ENCODE measurements at places on chromosomes 5 and 9.

DNA sequence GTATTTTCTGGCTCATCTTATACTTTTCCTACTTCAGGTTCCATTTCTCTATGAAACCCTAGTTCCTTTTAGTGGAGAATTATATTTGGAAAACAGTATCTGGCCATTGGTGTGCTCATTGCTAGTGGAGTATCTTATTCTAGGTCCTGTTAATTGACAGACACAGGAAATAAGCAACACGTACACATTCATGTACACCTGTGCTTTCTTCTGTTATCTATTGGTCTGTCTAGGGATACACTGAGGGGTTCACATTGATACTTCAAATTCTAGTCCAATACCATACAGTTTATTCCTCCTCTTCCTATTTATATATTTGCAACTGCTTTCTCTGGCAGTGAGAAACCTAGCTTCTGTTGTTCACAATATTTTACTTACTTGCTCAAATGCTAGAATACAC is 110.2 kb downstream of the FER start:
- DNase-seq = no peak

DNA sequence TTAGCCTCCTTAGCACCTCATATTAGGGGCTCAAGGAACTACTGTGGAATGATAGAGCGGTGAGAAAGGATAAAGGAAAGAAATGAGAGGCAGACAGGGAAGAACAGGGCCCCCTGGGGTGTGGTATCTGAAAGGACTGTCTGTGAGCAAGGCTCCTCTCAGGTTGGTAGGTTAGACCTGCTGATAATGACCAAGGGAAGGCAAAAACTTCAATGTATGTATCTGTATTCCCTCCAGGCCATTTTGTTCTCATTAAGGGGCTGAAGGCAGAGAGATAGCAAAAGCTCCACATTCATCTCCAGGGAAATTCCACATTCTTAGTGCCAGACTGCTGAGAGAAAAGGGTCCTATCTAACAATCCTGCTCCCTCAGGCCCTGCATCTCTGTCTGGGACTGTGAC is 28.6 kb downstream of the TRIM32 start:
- DNase-seq = no peak

DNA sequence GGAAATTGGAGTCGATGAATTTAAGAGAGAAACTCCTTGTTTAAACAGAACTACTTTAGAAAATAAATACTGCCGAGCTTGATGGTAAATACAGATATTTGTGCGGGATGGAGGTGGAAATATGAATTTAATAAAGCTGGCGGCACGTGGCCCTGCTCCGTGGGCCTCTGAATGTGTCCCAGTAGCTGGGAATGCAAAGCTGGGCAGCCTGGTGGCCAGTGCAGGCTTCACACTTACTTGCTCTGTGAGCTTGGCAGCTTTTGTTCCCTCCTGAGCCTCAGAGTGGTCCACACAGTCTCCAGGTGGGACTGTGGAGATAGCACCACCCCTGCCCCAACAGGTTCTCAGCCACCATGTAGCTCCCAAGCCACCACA is 45.9 kb downstream of the BARX1 start:
- no peak for DNase-seq

DNA sequence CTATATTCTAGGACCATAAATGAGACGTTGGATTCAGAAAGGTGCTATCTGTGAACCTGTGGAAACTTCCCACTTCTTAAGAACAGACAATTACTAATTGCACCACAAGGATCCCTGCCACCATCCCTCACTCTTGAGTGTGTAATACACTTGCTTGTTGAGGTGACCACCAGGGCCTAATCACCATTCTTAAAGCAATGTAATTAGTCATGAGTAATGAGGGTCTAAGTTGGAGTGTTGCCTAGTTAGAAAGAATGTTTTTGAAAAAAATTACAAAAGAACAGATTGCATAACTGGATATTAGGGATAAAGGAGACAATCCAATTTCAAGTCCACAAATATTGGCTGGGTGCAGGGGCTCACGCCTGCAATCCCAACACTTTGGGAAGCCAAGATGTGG is 56.9 kb upstream of the TRIO start:
- DNase-seq = no peak

DNA sequence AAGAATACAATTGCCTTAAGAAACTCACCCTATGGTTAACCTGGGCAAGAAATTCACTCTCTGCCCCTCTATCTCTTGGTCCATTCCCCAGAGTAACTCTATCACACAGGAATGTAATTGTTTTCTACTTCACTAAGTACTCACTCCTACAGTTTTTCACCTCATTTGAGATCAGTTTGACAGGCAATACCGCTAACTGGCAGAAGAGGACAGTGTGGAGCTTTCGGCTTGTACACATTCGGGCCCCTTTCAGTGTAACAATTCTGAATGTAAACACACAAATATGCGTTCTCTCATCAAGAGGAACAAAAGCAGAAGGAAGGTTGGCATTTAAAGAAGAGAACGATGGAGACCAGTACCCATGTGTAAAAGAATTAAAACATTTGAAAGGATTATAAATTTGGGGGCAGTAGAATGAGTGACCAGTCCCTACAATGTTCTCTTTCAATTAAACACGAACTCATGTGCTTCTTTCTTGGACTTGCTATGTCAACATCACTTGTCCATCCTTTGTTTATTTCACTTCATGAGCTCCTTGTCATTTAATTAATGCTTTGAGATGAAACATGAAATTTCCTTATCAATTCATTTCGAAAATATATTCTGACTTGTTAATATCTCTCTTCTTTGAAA is 188.5 kb upstream of the GRAMD2B start:
- DNase-seq = no peak

DNA sequence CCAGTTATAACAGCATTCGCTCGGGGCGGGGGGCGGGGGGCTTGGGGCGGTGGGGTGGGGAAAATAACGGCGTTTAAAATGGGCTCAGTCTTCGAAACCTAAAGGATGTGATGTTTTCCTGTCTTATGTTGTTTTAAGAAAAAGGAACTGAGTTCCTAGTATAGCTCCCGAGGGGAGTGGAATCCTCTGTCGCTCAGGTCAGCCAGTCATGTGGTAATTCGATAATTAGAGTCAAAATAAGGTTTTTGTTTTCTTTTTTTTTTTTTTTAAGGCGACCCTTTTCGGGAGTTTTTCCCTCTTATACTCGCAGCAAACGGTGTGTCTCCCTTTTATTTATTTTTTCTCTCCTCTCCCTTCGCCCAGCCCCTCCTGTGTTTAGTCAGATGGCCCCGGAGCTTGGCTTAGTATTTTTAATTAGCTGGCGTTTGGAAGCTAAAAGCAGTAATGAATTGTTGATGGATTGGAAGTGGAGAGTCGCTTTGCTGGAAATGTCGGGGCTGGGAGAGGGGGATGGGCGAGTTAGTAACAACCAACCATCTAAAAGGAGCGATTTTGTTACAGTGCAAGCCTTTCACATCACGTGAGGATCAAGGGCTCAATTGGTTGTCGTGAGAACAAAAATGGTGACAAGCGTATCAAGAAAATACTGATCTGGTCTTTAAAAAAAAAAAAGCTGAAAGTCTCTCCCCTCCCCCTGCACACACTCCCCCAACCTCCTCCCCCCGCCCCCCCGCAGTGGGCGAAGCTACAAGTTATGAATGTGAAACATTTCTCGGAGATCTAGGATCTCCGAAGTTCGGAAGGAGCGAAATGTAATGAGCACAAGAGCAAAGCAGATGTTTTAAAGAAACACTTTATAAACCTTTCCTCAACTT is 714 bp upstream of the ZNF608 start:
- no peak for DNase-seq

DNA sequence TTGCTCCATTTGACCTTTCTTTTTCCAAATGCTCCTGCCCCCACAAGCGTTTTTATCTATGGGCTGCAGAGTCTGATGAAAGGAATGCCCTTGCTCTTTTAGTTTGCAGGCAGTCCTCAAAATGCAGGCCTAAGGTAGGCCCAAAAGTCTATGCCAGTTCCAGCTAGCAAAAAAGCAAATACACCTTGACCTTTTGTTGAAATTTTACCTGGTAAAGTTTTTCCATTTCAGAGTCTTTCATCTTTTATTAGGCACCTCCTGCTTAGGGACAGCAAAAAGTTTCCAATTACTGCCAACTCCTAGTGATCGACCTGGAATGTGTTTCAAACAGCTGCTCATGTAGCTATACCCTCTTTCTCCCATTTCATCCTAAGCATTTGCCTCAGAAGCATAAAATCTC is 2.7 kb upstream of the LEAP2 start:
- DNase-seq = no peak

- no peak for DNase-seq
Measured at GRCh38 chr5:62814991-62815390, 236.4 kb downstream of the LRRC70 start.

GRCh38 chr9:90112788-90113187 is 508.0 kb downstream of the GADD45G start:
- DNase-seq = no peak

- DNase-seq = no peak
Measured at GRCh38 chr9:97529363-97530076, 28.1 kb downstream of the TMOD1 start.

- DNase-seq = no peak
Measured at GRCh38 chr9:80320480-80320879, 748.7 kb downstream of the TLE4 start.

DNA sequence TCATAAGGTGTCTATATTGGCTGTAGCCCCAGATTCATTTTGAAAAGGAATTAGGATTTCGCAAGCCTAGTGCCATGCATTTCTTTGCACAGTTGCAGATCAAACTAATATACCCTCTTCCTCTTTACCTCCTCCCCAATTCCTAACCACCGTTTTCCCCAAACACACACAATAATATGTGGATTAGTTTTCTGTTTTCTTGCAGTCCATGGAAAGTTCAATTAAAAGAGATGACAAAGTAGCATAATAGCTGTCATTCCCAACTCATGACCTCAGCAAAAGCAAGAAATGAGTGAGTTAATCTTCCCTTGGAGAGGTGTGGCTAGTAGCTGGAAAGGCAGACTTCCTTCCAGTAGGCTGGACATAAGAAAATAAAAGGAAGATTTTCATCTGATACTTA is 349.1 kb downstream of the TMEM232 start:
- no peak for DNase-seq

DNA sequence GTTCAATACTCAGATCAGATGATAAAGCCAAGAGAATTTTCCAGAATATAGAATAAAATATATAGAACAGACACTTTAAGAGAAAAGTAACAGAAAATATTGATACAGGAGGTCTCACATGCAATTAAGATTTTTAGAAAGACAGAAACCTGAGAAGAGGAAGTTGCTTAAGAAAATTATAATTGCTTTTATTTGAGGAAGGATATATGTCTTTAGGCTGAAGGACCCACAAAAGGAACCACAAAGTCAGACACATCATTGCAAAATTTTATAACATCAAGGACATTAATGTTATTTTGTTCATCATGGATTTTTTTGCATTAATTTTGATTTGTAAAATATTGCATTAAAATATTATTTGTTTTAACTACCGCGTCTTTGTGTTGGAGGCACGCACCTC is 141.5 kb downstream of the FSTL4 start:
- no peak for DNase-seq

DNA sequence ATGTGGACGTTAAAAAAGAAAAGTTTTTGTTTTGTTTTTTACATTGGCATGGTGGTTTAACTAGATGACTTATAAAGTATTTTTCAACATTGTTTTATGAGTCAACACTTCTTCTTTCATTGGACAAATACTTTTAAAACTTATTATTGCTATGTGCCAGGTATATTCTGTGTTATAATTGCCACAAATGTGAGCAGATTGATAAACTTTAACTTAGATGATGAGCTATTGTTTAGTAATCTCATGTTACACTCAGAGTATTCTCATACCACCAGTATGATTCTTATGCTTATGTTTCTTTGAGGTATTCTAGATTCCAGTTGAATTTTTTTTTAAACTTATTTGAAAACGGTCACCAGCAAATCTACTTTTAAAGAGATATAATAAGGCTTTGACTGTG is 60.3 kb downstream of the RASA1 start:
- no peak for DNase-seq

DNA sequence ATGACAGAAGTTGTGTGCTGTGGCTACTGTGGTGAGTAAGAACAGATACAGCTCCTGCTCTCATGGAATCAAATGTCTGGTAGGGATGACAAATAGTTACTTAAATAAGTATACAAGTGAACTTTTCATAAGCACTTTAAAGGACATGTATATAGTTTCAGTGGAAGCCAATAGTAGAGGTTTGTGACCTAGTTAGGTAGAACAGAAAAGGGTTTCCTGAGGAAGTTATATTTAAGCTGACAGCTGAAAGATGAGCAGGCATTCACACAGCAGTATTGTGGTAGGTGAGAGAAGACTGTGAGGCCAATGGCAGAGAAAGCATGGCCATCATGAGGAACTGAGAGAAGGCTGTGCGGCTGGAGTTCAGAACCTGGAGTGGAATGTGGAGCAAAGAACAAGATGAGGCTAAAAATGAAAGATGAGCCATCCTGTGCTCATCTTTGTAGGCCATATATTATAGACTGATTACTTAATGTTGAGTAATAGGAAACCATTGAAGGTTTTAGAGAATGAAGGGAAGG is 15.4 kb downstream of the FAM174A start:
- no peak for DNase-seq

GRCh38 chr5:39857041-39857440 is 432.3 kb upstream of the DAB2 start:
- no peak for DNase-seq

- DNase-seq = no peak
Measured at GRCh38 chr9:83396342-83396741, 141.9 kb downstream of the FRMD3 start.

- no peak for DNase-seq
Measured at GRCh38 chr9:116276651-116277121, 123.1 kb downstream of the PAPPA start.

DNA sequence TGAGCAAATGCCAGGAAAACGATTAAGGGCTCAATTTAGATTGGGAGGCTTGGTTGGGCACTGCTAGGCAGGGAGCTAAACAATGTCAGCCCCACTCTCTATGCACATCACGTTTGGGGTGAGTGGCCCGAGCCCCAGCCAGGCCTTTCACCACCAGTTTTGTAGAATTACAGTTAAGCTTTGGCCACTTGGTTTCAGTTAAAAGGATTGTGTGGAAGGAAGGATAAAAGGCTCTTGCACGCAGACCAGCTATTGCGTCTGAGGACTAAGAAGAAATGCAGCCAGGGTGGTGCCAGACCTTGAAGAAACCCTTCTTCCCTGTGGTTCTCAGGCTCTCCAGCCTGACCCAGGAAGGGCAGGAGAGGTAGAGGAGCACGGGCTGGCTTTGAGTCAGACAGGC is 125.3 kb upstream of the SLC44A1 start:
- DNase-seq = no peak

DNA sequence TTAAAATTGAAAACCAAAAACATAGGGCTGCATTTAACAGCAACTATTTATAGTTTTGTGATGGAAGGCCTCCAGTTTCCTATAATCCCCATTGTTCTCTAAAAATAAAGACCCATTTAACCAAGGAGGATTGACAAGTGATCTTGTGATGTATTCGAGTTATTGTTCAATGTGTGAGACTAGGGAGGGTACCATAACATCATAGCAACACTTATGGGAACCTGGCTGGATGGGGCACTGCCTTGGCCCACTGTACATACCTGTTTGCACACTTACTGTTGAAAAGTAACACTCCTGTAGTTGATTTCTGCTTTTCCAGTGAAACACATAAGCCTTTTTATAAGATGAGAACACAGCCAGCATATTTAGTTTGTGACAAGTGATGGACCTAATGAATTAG is 32.3 kb downstream of the MACIR start:
- DNase-seq = no peak

Measured in activated CD4-positive, alpha-beta T cell treated with anti-CD3 and anti-CD28 coated beads for 24 hours (primary cell).